ENCODE measurements at places on chromosomes 6 and 20.

DNA sequence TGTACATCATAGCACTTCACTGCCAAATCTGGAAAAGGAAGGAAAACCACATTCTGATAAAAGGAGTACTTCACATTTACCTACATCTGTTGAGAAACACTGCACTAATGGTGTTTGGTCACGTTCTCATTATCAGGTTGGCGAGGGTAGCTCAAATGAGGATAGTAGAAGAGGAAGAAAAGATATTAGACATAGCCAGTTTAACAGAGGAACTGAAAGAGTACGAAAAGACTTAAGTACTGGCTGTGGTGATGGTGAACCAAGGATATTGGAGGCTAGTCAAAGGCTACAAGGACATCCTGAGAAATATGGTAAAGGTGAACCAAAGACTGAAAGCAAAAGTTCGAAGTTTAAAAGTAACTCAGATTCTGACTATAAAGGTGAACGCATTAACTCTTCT is 32.0 kb upstream of the GJA10 start:
- H3K27ac ChIP-seq, result no peak overlapping the region
- no peaks in the 10 kb centered on the region for H3K4me1 ChIP-seq
- no peak overlapping the region for H3K4me3 ChIP-seq
- no peaks in the 10 kb centered on the region for H3K27me3 ChIP-seq
- peaks cover 3% of the 10 kb centered on the region for H3K36me3 ChIP-seq

- H3K4me1 ChIP-seq, result no peaks in the 10 kb centered on the region
- no peak overlapping the region for H3K27ac ChIP-seq
- DNase-seq, result no peak
- no peaks in the 10 kb centered on the region for H3K27me3 ChIP-seq
- no peaks in the 10 kb centered on the region for H3K36me3 ChIP-seq
These were observed 13.1 kb upstream of the PEX7 start for GRCh38 chr6:136809091-136809860.

DNA sequence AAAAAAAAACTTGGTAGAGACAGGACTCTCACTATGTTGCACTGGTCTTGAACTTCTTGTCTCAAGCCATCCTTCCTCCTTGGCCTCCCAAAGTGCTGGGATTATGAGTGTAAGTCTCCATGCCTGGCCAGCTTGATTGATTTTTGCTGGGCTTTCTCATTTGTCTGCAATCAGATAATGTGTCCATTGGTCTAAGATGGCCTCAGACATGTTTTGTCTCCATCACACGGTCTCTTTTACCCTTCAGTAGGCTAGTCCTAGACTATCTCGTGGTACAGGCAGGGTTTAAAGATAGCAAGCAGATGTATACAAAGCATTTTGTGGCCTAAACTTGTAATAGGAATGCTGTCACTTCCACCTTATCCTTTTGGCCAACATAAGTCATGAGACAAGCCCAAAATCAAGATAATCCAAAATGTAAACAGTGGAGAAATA is 289.1 kb downstream of the TFAP2B start:
- no peak overlapping the region for H3K4me3 ChIP-seq
- no peaks in the 10 kb centered on the region for H3K27me3 ChIP-seq

DNA sequence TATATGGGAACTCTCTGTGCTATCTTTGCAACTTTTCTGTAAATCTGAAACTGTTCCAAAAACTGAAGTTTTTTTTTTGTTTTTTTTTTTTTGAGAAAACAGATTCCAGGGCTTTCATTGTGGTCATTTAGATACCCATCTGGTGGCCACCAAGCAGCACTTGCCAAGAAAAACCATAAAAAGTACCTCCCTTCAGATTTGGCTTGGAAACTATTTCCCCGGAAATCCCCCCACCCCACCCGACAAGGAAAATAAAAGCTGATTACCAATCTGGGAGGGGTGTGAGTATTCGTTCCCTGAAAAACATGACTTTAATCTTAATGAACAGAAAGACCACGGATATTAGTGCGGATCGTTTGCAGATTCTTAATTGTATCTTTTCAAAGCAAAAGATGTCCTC is 1.9 kb downstream of the NFATC2 start:
- no peak overlapping the region for H3K4me3 ChIP-seq
- peaks cover 34% of the 10 kb centered on the region for H3K4me1 ChIP-seq
- no peak for DNase-seq

GRCh38 chr6:168277274-168277669 is 42.3 kb downstream of the DACT2 start:
- H3K27ac ChIP-seq, result no peak overlapping the region
- no peaks in the 10 kb centered on the region for H3K27me3 ChIP-seq
- H3K36me3 ChIP-seq, result no peaks in the 10 kb centered on the region
- H3K4me3 ChIP-seq, result no peak overlapping the region
- no peaks in the 10 kb centered on the region for H3K4me1 ChIP-seq
- no peak for DNase-seq

GRCh38 chr20:38932457-38933120 is 6.4 kb downstream of the FAM83D start:
- H3K4me1 ChIP-seq, result no peaks in the 10 kb centered on the region
- no peak overlapping the region for H3K27ac ChIP-seq
- H3K27me3 ChIP-seq, result no peaks in the 10 kb centered on the region
- no peak for DNase-seq
- H3K36me3 ChIP-seq, result no peaks in the 10 kb centered on the region

DNA sequence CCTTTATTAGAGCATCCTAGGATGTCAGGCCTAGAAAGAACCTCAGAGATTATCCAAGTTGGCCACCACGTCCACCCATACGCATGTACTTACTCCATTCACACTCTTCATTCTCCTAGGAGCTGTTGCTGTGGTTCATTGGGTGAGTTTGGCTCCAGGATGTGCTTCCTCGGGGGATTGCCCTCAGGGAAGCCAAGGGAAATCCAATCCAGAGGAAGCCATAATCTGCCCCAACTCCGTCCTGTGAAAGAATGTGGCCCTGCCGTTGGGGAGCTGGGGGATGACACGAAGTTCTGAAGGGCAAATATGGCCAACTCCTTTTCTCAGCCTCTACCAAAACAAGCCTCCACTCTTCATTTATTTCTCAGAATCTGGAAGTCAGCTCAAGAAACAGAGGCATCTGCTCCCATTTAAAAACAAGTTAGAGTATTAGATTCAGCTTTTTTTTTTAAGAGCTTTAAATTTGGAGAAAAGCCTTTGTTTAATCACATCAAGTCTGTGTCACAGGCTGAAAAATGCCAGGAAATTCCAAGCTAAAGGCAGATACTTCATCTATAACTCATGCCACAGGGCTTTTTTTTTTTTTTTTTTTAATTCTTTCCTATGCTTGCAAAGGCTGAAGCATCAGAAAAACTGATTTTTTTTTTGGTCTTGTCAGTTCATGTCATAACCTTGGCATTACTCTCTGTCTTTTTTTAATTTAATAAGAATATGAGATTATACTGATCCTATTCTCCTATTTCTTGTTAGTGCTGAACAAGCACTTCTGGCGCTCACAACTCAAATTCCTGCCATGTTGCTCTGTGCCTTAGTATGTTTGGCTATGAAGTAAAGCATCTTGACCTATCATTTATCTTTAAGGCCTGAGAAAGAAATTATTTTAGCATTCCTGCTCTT is 480.9 kb upstream of the MARCKS start:
- no peak overlapping the region for H3K27ac ChIP-seq
- no peak for DNase-seq
- H3K4me1 ChIP-seq, result peaks cover 16% of the 10 kb centered on the region
- H3K4me3 ChIP-seq, result no peak overlapping the region
- no peaks in the 10 kb centered on the region for H3K27me3 ChIP-seq
